HCT116 (cell line): ENCODE measurements at places on chromosomes 2 and 18.
A peak's percentile ranks its signal among the peaks of the same experiment; 100 is the strongest.

DNA sequence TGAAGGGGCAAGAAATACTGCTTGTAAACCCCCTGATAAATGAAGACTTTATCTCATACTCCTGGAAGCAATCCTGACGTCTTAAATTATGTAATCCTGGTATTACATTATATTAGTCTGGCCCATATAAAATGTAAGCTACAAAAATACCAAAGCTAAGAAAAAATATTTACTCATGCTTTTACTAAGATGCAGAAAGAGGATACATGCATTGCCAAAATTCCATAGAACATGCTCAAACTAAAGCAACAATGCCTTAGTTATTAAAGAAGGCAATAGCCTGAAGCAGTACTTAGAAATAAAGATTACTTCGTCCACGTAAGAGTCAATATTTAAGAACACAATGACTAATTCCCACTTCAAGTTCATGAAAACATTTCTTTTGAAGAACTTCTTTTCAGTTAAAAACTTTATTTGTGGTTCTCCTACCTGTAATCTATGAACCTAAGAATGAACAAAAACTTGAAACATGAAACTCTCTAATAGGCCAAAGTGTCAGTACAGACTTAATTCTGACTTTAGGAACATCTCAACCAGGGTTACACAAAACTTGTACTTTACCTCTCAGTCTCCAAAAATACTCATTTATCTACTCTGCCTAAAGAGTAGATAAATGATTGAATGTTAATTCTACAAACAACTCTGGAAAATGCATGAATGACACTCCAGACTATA lies 117.3 kb downstream of the THADA start:
- no peak for DNase-seq

GRCh38 chr2:9993488-9994165 lies 42.1 kb downstream of the GRHL1 start:
- DNase-seq: no peak

DNA sequence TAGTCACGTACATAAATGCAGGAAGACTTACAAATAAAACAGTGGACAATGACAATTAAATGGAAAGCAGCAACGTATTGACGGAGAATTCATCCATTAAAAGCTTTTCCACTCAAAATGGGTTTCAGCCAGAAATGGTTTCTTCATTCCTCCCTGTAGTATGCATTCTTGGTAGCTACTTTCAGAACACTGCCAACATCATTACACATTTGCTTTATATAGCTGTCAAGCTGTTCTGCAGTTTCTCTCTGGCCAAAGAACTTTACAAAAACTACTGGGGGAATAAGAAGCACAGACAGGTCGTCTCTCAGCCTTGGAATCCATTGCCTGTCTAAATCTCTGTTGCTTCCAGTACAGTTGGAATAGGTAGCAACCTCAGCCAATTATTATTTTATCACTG lies 84.1 kb upstream of the NCKAP5 start:
- DNase-seq: no peak

DNA sequence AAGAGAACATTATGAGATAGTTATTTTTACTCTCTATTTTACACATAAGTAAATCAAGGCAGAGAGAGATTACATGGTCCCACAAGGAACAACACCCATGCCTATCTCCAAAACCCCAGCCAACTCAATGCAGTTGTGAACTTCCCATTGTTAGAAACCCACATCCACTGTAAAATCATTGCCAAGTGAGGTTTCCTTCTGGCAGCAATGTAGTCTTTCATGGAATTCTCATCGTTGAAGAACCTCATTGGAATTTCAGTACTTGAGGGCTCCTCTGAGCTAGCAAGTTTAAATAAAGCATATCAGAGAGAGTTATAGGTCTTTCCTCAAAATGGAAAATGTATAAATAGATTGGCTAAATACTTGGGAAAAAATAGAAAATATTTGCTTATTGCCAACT lies 105.2 kb downstream of the RAD51AP2 start:
- no peak for DNase-seq

GRCh38 chr18:79784965-79785770 lies 12.6 kb upstream of the KCNG2 start:
- no peak for DNase-seq

GRCh38 chr2:98911376-98912154 lies 24.5 kb downstream of the CRACDL start:
- no peak for DNase-seq

GRCh38 chr2:138997856-138998517 lies 217.8 kb upstream of the NXPH2 start:
- peak; percentile 39 for DNase-seq

DNA sequence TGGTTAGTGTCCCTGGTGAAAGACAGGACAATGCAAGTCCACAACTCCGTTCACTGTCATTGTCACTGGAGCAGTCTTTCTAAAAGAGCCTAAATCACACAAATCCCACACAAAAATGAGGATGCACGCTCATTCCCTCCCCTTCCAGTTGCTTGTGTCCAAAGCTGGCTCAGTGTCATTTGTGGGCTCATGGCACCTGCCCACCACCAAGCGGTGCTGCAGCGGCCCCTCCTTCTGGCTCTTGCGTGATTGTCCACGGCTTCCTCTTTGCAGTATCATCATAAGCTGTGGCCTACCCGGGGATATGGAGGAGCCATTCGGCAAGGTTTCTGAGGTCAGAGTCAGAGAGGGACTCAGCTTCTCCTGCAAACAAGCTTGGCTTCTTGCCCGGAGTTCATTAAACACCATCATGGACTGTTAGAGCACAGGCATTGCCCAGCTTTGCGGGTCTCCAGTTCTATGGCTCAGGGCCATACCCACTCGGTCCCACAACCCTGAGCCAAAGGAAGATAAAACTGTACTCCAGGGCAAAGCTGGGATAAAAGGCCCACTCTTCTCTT lies 179.4 kb upstream of the AGAP1 start:
- no peak for DNase-seq

GRCh38 chr2:118993392-118993752 lies 51.4 kb downstream of the MARCO start:
- no peak for DNase-seq

GRCh38 chr18:58727776-58728500 lies 56.7 kb downstream of the MALT1 start:
- no peak for DNase-seq

GRCh38 chr2:238777369-238778067 lies 70.4 kb upstream of the TWIST2 start:
- DNase-seq: no peak

- DNase-seq: peak; percentile 46
Observed at GRCh38 chr2:217652761-217653639, 349.8 kb downstream of the TNS1 start.

DNA sequence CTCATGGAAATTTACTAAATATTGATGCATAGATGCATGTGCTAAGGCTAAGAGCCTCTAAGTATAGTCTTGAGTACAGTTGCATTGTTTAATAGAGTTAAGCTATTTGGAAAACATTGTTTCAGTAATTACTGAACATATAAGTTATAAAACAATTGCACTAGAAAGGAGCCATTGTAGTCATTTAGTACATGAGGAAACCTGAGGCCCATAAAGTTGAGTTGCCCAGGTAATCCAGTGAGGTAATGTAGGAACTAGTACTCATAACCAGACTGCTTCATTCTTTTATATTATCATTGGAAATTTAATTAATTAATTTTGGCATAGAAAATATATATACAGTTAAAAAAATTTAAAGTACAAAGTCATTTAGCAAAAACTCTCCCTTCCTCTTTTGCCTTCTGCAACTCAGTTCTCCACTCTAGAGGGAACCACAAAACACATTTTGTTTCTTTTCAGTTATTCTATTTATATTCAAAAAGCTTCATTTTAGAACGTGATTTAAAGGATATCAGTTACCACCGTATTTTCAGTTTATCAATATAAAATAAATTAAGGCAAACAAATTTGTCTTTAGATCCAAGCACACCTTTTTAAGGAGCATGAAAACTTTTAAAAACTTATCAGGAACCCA lies 27.8 kb upstream of the TBR1 start:
- no peak for DNase-seq

DNA sequence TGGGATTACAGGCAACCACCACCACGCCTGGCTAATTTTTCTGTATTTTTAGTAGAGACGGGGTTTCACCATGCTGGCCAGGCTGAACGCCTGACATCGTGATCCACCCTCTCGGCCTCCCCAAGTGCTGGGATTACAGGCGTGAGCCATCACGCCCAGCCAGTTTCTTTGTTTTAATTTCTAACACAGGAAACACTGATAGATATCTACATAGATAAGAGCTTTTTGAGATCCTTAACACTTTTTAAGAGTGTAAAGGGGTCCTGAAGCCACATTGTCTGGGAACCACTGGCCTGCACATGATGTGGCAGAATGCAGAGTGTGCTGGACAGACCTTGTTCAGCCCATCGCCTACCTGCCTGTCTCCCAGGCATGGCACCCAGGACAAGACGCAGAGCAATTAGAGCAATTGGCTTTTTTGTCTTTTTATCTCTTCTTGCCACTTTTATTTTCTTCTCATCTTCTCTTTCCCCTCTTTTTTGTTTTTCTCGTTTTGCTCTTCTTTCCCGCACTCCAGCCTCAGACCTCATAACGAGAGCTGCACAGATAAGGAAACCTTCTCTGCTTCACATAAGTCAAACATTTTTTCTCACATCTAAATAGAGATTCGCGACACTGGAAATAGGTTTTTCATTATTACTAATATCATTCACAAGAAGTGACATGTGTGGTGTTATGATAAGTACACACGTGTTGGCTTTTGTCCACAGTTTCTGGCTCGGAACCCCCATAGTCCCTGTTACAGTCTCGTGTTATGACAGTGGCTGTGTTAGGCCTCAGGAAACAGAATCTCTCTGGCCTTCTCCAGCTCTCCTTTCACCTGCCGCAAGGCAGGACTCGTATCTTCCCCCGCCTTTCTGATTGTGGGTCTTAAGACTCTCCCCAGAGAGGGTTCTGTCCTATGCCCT lies 25.2 kb upstream of the GPR55 start:
- no peak for DNase-seq

GRCh38 chr2:219446101-219446504 lies 11.5 kb downstream of the SPEG start:
- no peak for DNase-seq

DNA sequence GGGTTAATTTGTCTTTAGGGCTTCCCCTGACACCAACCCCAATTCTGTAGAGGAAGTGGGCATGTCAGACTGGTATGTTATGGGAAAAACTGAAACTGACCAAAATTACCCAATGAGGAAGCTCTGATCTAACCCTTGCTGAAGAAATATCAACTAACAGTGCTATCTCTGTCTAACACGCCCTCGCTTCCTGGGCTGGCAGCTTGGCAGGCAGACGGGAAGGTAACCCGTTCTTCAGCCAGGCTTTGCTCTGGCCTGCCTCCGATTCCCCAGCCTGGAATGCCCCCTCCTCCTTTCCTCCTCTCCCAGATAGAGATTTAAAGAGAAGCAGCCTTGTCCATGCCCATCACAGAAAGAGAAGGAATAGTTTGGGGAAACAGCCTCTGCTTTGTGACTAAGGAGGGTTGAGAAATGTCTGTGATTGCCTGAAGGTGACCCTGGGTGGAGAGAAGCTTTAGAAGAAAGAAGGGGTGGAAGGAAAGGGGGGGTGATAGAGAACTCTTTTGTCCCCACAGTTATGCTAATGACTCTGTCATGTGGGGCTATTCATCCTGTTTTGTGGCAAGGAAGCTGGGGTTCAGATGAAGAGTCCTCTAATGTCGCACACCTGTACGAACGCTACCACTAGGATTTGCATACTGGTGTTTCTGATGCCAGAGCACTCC lies 15.4 kb downstream of the HK2 start:
- DNase-seq: no peak

DNA sequence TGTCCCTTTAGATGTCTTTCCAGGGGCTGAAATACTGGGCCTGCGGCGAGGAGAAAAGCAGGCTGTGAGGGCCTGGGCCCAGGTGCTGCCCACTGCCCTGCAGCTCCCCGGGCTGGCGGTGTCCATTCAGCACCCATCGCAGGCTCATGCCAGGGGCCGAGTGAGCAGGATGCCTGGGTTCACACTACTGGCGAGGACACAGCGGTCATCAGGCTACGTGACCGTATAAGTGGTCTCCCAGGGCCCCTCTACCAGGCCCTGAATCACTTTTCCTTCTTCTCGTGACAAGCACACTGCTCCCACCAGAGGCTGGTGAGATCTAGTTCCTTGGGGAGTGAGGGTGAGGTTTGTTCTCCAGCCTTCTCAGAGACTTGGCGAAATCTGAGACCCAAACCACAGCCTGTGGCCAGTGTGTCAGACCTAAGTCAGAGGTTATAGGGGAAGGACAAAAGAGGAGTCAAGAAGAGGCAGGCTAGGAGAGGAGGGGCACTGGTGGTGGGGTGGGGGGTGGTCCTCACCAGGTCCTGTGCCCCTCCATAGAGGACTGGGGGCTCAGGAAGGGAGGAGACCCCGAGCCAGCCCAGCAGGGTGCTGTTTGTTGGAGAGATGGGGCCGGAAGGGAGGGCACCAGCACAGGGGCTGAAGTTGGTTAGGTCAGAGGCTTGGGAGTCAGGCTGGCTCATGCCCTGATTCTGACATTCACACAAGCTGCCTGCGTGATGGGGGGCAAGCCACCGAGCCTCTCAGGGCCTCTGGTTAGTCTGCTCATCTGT lies 6.6 kb upstream of the SEMA4C start:
- no peak for DNase-seq

DNA sequence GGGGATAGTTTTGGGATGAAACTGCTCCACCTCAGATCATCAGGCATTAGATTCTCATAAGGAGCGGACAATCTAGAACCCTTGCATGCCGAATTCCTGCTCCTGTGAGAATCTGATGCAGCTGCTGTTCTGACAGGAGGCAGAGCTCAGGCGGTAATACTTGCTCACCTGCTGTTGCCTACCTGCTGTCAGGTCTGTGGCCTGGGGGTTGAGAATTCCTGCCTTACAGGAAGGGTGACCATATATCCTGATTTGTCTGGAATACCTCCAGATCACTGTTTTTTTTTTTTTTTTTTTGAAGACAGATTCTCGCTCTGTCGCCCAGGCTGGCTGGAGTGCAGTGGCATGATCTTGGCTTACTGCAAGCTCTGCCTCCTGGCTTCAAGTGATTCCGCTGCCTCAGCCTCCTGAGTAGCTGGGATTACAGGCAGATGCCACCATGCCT lies 21.7 kb downstream of the ACSL3 start:
- no peak for DNase-seq

DNA sequence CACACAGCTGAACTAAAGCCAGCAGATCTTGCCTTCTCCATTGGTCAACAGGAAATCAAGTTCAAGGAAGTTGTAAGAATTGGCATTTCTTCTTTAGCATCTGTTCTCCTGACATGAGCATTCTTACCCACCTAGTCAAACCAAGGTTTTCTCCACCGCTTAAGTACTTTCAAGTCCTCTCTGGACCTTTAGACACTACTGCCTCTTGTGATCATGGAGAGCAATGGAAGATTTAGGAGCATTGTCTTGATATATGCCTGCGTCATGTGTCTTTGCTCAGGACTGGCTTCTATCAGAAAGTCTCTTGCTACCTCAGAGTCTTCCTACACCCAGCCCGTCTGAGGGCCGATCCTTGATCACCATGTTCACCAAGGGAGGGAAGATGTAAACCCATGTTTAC lies 262.2 kb downstream of the PHLPP1 start:
- DNase-seq: no peak

DNA sequence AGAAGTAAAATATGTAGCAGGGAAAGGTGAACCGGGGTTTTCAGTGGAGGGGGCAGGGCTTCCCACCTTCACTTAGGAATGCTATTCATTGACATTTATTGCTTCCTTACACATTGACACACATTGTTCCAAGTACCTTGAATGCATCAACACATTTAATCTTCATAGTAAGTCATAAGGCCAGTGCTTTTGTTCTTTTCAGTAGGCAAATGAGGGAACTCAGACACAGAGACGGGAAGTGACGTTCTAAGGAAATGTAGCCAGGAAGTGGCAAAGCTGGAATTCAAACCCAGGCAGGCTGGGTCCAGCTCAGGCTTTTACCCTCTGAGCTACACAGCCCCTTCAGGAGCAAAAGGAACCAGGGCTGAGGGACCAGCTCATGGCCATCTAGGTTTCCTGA lies 20.7 kb downstream of the BMP10 start:
- no peak for DNase-seq
